ENCODE measurements at places on chromosomes 4 and X. TPM values are rescaled to one million over a fixed set of nuclear protein-coding genes. Genes with fewer than 3 reads are reported as not detected.

DNA sequence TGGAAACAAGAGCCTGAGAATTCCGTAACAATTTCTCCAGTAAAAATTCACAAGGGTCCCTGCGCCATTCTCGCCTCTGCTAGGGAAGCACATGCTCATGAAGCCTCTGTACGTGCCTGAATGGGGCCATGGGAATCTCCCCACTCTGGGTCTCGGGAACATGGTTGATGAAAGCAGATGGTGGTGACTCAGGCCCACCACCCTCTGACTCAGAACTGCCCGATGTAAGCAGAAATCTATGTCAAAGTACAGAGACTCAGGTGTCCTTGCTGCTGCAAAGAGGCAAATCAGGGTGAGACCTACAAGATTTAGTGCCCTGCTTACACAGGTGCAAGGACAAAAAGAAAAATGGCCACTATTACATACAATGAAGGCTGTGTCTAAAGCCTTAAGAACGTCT lies 65.0 kb downstream of the SCD5 start:
- DNase-seq = no peak

The PAGE2B gene
- not detected for total RNA-seq

DNA sequence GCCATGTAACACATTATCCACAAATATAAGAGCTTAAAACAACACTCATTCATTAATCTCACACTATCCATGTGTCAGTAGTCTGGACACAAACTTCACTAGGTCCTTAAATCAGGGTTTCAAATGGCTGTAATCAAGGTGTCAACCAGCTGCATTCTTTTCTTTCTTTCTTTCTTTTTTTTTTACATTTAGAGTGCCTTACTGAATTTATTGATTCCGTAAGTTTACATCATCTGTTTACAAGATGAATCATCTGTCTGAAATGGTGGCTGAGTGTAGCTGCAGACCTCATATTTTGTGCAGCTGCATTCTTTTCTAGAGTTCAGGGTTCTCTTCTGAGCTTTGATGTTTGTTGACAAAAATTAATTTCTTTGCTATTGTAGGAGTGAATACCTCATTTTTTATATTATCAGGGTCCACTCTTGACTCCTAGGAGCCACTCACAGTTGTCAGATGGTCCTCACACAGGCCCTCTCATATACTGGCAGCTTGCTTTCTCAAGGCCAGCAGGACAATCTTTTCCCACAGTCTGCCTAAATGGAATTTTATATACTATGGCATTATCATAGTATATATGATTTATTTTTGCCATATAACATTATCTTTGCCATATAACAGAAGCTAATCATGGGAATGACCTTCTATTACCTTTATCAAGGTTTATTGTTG lies 37.8 kb downstream of the SPOCK3 start:
- DNase-seq = no peak

- no peak for DNase-seq
These were observed 9.6 kb downstream of the XIAP start for GRCh38 chrX:123869488-123869887.

The HHIP gene
- not detected for total RNA-seq

The RNF150 gene
- not detected for total RNA-seq

- no peak for DNase-seq
These were observed 59.1 kb downstream of the CHRNA9 start for GRCh38 chr4:40394236-40394635.

DNA sequence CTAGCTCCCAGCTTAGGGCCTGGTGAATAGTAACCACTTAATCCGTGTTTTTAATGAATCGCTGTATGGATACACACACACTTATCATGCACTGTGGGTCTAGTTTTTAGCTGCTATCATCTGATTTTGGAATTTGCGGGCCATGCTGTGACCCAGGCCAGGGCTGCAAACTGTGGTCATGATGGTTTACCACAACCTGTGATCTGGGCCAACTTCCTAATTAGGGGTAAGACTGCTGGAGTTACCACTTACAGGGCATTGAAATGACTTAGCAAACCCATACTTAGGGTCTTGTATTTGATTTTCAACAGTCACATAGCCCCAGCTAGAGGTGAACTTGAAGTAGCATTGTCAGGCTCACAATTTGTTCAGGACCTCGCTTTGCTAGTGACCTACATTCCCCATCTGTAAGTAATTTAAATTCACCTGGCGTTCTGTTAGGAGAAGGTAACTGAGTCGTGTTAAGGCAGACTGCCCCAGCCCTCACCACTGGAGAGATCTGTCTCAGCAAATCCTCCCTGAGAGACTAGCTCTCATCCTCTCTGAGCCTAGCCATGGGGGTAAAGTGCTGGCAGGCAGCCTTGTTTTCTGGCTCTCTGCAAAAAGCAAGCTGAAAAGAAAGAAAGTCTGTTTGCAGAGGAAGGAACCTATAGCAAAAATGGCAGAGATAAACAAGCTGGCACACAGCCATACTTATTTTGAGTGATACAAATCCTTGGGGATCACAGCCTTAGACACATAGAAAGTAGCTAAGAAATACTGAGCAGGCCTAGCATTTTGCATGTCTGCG lies 33.8 kb upstream of the EGFL6 start:
- no peak for DNase-seq

- DNase-seq = no peak
These were observed 72.7 kb upstream of the H2AZ1 start for GRCh38 chr4:100022792-100023222.

DNA sequence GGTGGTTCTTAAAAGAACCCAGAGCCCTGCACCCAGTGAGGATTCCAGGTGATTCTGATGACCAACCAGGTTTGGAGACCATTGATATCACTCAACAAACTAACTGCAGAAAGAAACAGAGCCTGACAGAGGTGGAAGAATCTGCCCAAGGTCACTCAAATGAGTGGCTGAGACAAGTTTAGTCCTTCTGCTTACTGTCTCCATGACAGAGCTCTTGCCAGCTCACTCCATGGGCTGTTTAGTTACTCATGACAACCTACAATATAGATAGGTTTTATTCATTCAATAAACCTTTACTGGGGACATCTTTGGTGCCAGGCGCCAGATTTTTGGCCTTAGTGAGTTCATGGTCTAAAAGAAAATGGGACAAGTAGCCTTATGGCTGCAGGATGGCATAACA lies 124.3 kb downstream of the RAB28 start:
- no peak for DNase-seq

Data from naive thymus-derived CD4-positive, alpha-beta T cell (primary cell).